Gastroesophageal sphincter (tissue), 4 donors: ENCODE measurements at places on chromosomes 2 and 18. TPM values are rescaled to one million over a fixed set of nuclear protein-coding genes. Genes with fewer than 3 reads are reported as not detected.

DNA sequence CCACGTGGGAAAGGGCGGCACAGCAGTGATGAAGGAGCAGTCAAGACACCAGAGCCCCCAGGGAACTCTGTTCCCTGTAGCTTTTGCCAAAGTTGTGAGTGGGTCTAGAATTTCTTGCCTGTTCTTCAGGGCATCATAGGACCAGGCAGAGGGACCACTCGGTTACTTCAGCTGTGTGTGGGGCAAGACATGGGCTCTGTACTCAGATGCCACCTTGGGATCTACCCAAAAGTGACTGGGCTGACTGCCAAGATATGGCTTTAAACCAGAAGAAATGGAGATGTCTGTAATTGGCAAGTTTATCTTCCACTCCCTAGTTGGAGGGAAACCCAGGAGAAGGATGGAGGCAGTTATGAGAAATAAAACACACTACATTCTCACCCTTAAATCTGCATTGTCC is 29.6 kb downstream of the KCNF1 start:
- no peak for ATAC-seq

DNA sequence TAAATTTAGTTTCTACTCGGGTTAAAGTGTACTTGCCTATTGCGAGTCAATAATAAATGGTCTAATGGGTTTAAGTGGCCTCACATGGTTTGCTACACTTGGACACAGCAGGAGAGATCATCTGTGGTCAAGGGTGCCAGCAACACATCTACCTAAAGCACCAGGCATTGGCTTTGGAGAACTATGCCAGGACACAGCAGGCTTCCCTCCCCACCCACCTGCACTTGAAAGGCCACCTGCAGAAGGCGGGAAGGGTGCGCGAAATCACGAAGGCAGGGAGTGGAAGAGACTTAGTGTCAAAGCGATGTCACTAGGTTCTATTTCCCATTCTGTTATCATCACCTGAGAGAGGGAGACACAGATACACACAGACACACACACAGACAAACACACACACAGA is 44.5 kb downstream of the MYT1L start:
- ATAC-seq, result no peak

DNA sequence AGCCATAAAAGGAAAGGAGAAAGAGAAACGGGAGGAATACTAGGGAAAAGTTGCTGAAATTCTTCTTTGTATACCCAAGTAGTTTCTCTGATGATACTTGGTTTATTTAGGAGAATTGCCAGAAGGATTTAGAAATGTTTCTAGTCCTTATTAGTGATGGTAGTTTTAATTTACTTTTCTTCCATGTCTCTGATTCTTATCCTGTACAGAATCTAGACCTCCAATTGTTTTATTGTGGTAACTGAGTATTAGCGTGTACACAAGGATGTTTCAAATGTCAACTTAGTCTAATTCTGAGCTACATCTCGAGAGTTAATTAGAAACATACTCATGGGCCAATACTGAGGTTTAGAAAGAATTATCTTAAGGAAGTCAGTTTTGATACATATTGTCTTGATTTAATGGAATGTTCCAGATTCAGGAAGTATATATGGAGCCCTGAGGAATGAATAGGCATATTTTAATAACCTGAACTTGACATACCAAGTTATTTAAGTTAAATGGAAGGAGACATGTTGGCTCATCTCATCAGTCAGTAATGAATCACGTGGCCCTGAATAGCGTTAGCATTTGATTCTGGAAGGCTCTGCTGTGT is 219.6 kb downstream of the LTBP1 start:
- no peak for ATAC-seq

GRCh38 chr18:58599106-58599505 is 29.8 kb downstream of the ALPK2 start:
- ATAC-seq, result no peak

DNA sequence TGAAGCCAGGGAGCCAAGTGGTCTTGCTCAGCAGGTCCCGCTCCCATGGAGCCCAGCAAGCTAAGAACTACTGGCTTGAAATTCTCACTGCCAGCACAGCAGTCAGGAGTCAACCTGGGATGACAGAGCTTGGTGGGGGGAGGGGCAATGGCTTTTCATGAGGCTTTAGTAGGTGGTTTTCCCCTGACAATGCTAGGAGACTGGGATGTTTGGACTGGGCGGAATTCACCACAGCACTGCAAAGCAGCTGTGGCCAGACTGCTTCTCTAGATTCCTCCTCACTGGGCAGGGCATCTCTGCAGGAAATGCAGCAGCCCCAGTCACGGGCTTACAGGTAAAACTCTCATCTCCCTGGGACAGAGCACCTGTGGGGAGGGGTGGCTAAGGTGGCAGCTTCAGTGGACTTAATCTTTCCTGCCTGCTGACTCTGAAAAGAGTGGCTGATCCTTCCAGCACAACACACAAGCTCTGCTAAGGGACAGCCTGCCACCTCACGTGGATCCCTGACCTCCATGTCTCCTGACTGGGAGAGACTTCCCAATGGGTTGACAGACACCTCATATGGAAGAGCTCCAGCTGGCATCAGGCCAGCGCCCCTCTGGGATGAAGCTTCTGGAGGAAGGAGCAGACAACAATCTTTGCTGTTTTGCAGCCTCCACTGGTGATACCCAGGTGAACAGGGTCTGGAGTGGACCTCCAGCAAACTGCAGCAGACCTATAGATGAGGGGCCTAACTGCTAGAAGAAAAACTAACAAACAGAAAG is 349.7 kb upstream of the ST6GAL2 start:
- ATAC-seq, result no peak

- ATAC-seq, result no peak
These were observed 33.1 kb downstream of the HJURP start for GRCh38 chr2:233821196-233821595.

- ATAC-seq, result no peak
These were observed 909.0 kb downstream of the EPHA4 start for GRCh38 chr2:220663065-220663464.

- ATAC-seq, result no peak
These were observed 1.0 kb upstream of the GPR35 start for GRCh38 chr2:240624011-240624949.

DNA sequence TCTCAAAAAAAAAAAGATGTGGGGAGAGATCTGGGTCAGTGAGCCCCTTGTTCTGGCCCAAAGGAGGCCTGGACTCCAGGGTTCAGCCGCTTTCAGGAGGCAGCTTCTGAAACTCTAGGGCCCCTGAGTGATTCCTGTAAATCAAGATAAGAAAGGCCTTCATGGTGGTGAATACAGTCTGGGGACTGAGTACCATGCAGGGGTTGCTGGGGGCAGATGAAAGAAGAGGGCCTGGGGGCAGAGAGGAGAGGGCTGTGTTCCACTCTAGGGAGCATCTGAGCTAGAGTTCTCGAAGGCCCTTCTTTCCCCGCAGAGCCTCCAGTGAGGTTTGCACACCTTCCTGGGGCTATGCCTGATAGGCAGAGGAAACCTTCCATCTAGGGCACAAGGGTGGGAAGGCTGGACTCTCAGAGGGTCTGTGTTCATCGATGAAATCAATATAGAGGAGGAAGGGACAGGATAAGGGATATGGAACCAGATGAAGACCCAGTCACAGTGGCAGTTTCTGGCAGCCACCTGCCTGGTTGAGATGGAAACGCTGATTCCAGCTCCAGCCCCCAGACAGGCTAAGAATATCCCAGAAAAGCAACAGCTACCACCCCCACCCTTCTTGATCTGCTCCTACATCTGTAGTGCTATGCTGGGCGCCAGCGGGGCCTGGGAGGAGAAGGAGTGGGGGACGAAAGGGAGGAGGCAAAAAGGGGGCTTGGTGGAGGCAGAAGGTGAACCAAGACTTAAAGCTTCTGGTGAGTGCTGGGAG is 4.7 kb upstream of the CDK5R2 start:
- no peak for ATAC-seq

DNA sequence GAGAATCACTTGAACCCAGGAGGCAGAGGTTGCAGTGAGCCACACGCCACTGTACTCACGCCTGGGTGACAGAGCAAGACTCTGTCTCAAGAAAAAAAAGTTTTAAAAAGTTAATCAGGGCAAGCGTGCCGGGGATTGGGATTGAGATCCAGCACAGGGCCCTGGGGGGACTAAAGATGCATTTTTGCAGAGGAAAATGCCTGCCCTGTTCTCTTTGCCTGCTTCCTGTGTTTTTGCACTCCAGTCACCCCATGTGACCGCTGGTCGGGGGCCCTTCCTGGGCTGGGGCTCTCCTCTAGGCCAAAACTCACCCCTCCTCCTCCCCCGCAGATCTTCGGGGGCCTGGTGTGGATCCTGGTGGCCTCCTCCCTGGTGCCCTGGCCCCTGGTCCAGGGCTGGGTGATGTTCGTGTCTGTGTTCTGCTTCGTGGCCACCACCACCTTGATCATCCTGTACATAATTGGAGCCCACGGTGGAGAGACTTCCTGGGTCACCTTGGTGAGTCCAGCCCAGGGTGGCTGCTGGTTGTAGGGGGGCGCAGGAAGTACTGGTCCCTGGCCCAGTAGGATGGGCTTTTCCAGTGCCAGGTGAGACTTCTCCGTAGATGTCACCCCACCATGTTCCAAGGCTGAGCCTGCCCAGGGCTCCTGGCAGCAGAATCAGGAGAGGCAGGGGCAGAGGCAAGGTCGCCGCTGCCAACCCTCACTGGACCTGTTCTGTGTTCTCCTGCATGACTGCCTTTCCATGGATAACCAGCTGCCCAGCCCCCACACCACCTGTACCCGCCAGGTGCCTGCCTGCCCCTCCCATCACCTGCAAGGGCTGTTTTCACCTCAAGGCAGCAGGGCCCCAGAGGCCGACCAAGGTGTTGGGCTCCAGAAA is 22.4 kb downstream of the MAL start:
- no peak for ATAC-seq

GRCh38 chr2:199018826-199019225 is 438.9 kb downstream of the SATB2 start:
- no peak for ATAC-seq

DNA sequence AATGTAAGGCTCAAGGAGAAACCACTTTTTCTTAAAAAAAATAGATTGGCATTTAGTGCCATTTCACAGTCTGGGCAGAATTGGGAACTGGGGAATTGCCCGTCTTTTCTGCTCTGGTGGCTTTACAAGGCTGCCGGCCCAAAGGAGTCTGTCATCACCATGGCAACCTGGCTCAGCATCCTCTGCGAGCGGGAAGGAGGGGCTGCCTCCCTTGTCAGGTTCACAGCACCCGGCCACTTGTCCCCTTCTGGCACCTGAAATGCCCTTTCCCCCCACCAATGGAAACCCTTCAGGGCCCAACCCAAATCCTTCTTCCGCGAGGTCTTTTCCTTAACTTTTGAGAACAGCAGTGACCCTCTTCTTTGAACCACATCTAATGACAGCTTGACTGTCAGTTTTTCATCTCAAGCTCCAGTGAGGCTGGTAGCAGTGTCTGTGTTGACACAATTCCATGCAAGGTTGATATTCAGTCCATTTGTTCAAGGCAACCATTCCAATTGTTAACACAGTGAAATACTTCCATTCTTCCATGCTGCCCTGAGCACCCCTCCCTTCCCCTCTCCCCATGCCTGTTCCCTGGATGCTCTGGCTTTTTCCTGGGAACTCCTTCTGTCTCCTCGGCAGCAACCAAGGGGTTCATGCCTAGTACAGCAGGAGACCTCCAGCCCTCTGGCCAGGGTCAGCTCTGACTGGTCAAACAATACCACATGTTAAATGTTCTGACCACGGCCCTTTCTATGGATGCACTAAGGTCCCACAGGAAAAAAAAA is 79.6 kb downstream of the DNER start:
- ATAC-seq, result no peak

GRCh38 chr2:6922201-6922656 is 5.0 kb downstream of the RNF144A start:
- ATAC-seq, result no peak

- ATAC-seq, result no peak
These were observed 530.7 kb downstream of the ZNF804A start for GRCh38 chr2:185128996-185129395.

GRCh38 chr2:228600265-228600664 is 418.8 kb upstream of the SPHKAP start:
- no peak for ATAC-seq

DNA sequence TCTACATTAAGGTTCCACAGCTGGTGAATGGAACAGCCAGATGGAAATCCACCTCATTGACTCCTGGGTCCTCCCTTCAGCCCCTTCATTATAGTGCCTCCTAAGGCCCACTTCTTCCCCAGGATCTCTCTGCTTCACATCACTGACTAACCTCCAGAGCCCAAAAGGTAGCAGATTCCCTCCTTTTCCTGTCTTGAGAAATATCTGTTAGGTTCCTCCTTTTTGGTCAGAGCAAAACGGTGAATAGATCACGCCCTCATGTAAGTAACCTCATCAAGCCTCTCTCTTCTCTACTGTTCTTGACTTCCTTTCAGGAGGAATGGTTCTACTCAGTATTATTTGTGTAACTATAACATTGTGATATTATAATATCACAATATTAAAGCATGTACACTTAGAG is 155.0 kb upstream of the SRD5A2 start:
- ATAC-seq, result no peak

GRCh38 chr18:79365701-79366100 is 30.0 kb upstream of the NFATC1 start:
- ATAC-seq, result no peak

- ATAC-seq, result no peak
These were observed 37.7 kb upstream of the INHBB start for GRCh38 chr2:120308038-120308910.

GRCh38 chr2:1656326-1656960 is 87.9 kb downstream of the PXDN start:
- no peak for ATAC-seq

GRCh38 chr2:242004902-242005230 is 135.3 kb downstream of the RTP5 start:
- ATAC-seq, result no peak

DNA sequence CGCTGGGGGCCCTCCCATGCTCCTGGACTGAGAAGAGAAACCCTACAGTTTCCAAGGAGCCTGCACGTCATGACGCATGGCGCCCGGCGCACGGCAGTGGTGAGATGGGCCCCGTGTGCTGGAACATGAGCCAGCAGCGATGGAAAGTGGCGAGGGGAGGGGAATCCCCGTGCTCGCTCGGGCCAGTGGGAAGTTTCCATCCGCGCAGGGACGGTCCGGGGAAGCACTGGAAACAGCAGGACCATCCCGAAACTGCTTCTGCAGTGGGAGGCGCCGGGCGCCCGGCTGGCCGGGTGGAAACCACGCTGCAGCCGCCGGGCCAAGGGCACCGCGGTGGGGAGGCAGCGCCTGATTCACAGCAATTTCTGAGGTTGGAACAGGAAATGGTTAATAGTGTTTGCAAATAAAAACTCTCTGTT is 4.9 kb upstream of the PDCD1 start:
- ATAC-seq, result no peak

- ATAC-seq, result no peak
These were observed 4.4 kb upstream of the SIGLEC15 start for GRCh38 chr18:45821026-45821425.

Gene POTEF
- not detected for total RNA-seq

Gene SPEG
- total RNA-seq, result 90.2 TPM

Gene RAD51AP2
- not detected for total RNA-seq

Gene TEX44
- not detected for total RNA-seq

Gene MAPRE3
- total RNA-seq, result 18.6 TPM

Gene NR4A2
- total RNA-seq, result 7.3 TPM

Gene SNED1
- 29.9 TPM for total RNA-seq

Gene NDUFB3
- total RNA-seq, result 41.5 TPM
